Right cardiac atrium (tissue), 5 donors: ENCODE measurements at places on chromosomes 12 and 14.

DNA sequence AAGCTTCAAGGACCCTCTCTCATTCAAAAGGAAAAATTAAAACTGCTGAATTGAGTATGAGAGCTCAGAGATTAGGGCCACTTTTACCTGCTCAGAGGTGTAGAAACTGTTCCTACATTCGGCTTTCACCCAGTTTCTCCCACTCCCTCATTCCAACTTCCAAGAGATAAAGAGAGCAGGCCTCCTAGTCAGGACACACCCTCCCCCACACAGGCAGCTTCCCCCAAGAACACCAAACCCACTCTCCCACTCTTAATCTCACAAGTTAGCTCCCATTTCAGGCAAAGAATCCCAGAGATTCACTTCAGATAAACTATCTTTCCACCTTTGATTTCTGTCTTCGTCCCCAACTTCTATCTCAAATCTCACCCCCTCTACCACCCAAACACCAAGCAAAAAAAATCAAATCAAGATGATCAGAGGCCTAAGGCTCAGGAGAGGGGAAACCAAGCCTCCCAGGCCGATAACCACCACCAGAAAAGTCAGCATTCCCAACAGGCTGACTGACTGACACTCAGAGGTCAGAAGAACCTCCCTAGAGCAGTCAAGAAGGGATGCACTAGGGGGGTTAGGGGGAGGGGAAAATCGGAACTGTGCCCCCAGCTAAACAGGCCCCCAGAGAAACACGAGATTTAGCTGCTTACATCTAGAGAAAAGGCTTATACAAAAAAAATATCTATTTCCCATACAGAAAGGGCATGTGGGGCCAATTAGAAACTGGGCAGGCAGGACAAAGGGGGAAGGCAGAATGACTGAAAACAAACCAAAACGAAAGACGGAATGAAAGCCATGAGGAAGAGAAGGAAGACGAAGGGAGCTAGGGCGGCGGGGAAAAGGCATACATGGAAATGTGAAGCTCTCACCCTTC, 13.2 kb upstream of the CDH24 start:
- peak; percentile 29 for DNase-seq

DNA sequence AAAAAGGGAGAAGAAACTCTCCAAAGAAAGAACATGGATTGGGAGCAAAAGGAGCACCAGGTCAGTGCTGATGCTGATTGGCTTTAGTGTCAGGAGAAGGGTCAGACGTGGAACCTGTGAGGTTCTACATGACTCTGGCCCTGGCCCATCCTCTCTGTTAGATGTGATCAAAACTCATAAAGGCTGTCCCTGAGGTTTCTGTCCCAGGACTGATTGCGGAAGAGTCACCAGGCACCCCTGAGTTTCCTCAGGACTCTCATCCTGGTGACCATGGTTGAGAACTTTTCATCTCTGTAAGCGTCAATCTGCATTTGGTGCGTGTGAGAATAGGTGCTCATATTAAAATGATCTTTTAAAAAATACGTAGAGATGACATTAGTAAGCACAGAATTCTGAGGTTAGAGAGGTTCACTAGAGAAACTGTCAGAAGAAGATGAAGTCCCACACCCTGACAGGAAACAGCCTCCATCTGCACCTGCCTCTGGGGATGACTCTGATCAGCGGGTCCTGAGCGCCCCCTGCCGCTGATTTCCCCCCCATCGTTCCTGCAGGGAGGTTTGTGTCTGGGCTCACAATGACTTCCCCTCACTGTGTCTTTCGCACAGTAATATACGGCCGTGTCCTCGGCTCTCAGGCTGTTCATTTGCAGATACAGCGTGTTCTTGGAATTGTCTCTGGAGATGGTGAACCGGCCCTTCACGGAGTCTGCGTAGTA, 741.8 kb downstream of the TMEM121 start:
- DNase-seq: no peak

DNA sequence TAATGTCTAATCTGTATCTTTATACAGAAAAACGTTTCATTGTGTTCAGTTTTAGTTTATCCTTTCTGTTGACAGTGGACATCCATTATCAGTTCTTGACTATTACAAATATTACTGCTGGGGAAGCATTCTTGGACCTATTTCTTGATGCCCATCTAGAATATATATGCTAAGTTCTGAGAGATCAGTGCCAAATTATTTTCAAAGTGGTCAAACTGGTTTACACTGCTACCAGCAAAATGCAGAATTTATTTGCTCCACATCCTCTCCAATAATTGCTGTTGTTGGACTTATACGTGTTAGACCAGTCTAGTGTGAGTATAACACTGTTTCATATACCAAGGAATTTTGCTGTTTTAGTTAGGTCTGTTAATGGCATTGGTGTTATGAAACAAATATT, 85.5 kb upstream of the TRAF3 start:
- no peak for DNase-seq

DNA sequence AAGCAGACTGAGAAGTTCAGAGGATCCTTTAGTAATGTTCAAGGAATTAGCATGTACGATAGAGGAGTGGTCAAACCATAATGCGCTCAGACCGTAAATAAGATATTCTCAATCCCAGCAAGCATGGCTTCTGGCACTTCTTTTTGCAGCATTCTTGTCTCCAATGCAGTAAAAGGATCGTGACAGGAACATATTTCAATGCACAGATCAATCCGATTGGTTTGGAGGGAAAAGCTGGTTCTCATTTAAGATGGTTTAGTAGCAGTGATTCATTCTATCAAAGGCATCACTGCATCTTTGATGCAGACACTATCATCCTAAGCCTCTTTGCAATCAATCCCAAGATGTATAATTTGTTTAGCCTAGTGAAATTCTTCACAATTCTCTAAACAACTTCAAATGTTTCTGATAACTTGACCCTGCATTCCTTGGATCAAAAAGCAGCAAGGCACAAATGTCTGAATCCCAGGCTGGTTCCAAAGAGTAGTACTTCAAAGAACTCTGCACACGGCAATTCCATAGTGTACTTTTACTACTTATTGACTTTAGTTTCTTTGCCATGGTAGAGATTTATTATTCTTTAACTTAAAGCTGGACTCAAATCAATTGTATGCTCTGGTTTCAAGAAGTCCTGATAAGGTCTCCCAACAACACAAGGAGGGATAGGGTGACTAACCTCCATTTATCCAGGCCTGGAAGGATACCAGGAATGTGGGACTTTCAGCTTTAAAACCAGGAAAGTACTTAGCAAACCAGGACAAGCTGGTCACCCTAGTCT, 96.8 kb upstream of the MDM1 start:
- no peak for DNase-seq

DNA sequence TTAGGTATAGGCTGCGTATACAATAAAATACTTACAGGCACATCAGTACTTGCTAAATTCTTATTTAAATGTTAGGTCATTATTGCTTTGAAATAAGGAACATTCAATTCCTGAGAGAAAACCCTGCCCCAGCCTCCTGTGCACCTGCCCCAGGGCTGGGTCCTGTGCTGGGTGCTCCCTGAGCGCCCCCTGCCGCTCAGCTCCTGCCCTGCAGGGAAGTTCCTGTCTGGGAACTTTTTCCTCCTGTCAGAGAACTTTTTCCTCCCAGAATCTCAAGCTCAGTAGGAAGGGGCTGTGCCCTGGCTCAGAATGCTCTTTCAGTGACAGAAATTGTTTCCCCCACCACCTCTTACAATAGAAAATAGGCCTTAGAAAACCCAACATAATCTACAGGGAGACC, 751.1 kb downstream of the TMEM121 start:
- DNase-seq: no peak

DNA sequence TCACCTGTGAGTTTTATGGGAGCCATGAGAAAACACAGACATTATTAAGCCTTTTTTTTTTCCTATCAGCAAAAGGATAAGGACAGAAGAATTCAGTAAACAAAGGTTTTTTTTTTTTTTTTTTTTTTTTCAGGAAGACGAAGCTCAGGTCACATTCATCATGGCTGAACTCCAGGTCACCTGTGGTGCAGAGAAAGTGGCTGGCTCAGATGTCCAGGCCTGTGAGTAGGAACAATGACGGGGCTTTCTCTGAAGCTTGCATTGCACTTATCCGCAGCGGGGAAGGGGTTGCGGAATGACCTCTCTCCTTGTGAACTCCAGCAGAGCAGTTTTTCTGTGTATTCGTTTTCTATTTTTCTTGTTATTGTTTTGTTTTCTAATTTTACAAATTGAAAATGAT, 759.6 kb upstream of the TMEM132C start:
- no peak for DNase-seq

GRCh38 chr14:105292826-105293711, 7.7 kb downstream of the BRF1 start:
- peak; percentile 60 for DNase-seq

DNA sequence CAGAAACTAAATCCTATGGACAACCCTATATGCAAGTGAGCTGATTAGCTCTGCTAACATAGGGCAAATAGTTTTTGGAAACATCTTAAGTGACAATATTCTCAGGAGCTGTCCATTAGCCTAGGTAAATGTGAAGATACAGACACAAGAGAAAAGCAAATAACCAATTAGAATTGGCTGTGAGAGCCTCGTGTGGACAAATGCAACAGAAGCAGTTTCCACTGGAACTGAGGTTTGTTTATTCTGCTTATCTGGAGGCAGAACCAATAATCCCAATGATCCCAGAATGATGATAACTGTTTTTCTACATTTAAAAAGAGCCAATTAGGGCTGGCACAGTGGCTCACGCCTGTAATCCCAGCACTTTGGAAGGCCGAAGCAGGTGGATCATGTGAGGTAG, 43.2 kb upstream of the YAF2 start:
- no peak for DNase-seq

- no peak for DNase-seq
Measured at GRCh38 chr12:1918884-1919236, 408 bp upstream of the CACNA2D4 start.

DNA sequence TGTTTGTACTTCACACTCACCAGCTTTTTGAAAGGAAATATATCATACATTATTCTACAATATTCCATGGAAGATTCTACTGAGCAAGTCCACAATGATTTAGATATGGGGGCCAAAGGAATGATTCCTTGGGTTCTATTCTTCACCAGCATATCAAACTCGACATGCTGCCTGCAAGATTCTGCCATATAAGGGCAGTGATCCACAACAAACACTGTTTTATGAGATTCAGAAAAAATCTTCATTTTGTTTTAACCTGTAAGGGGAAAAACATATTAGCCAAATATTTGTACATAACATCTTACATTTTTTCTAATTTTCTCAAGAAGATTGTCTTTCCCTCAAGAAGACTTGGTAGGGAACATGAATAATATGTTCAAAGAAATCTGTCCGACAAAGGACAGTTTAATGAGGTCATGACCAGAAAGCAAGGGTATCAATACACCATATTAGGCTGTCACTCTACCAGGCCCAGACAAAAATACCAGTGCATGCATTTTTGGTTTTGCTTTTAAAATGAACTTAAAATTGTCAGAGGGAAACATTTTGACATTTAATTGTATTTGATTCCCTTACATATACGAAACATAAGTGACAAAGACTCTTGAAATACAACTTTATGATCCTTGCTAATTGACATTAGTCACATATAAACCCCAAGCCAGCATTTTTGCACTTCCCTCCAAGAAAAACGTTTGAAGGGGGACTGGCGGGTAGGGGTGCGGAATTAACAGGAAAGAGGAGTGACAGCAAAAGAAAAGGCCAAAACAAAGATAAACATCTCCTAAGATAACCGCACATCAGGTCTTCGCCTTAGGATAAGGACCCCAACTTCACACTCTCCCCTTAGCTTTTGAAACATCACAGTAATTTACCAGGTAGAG, 980 bp downstream of the INTS13 start:
- DNase-seq: no peak

GRCh38 chr12:122238861-122239260, 13.0 kb upstream of the DIABLO start:
- no peak for DNase-seq

DNA sequence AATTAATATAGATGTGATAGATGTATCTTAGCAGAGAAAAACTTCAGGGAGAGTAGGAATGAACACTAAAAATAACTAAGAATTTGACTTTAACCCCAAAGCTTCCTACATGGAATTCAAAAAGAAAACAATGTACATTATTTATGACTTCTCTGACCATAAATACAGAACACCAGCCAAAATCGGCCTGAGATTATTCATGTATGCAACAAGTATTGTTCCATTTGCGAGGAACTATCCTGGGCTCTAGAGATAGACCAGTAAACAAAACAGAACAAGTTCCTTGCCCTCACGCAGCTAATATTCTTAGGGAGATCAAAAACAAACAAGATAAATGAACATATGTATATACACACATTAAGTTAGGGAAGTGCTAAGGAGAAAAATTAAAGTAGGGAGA, 432.3 kb upstream of the SOX5 start:
- DNase-seq: no peak

DNA sequence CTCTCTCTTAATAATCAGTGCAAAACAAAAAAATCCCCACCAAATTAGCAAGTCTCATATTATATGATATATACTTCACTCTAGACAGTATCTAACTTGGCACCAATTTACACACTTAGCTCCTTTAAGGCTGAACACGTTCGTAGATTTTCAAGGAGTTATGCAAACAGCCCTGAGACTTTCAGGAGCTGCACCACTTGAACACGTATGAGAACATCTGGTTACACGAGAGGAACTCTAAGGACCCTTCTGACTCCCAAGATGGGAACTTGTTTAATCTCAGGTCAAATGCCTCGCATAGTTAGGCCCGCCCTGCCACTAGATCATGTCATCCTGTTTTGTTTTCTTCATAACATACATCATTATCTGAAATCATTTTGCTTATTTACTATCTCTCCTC, 10.0 kb downstream of the SPRING1 start:
- DNase-seq: no peak

- DNase-seq: no peak
Measured at GRCh38 chr12:52857500-52857899, 8.7 kb upstream of the KRT78 start.

DNA sequence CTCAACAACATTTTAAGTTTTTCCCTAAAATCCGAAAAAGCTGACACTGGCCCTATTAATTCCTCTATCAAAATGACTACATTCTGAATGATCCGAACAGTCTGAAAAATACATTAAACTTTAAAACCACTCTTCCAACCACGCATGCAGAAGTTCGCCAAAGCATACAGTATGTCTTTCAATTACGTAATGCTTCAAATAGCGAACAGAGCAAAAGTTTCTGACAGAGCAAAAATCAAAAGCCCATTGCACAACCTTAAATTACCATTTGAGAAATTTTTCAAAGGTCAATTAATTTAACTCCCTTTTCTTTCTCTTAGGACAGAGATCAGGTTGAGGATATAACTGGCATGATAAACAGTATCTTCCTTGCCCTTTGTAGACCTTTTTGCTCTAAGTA, 33.2 kb downstream of the LRIG3 start:
- no peak for DNase-seq

- DNase-seq: no peak
Measured at GRCh38 chr12:58557171-58557570, 363.1 kb downstream of the LRIG3 start.
